ENCODE measurements at places on chromosomes 2 and 18.

DNA sequence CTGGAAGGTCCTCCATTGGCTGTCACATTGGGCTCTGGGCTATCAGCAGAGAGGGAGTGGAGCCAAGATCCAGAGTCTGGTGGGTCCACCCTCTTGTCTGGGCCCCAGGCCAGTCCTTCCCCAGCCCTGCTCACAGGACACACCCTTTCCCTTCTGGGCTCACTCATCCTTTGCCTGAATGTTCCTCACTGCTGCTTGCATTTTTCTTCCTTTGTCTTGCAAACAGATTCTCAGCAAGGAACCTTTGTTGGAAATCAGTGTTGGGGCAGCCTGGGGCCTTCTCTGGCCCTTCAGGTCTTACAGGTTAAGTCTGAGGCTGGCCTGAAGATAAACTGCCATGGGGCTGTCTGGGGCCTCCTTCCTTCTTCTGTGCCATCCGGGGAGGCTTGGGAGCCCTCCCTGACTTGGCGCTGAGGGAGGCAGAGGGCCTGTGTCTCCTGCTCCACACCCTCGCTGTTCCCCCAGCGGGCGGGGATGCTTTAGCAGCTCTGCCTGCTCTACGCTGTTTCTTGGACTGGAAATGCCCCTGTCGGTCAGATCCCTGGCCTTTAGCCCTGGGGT lies 11.5 kb upstream of the CELF4 start:
- DNase-seq, result no peak

- DNase-seq, result no peak
Observed at GRCh38 chr2:3386448-3386958, 7.0 kb downstream of the TRAPPC12 start.

DNA sequence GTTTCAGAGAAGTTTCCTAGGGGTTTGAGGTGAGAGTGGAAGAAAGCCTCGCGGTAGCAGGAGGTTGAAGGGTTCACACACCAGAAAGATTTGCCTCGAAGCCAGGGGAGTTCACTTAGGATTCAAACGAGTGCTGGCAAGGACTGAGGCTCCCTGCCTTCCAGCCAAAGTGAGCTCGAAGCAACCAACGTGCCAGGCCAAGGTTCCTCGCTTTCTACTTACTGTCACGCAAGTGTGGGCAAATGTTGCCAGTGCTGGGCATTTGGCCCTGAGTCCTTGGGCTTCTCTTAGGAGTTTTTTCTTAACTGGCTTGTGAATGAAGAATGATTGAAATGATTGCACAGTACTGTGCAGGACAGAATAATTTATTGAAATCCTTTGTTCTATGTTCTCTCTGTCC lies 53.6 kb downstream of the TMEM178A start:
- no peak for DNase-seq

- no peak for DNase-seq
Observed at GRCh38 chr2:108623616-108624015, 89.3 kb downstream of the LIMS1 start.

DNA sequence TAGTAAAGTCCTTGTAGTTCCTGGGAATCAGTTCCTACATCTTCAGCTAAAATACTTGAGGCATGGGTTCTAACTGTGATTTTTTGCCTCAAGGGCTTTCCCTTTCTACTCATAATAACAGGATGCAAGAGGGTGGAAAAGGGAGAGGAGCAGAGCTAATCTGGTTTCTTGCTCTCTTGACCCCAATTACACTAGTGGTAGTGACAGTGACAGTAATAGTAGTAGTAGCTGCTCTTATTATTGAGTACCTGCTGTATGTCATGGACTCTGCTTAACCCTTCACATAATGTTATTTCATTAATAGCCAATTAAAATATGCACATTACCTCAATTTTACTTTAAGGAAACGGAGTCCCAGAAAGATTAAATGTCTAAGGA lies 214.8 kb upstream of the HNRNPA3 start:
- no peak for DNase-seq

DNA sequence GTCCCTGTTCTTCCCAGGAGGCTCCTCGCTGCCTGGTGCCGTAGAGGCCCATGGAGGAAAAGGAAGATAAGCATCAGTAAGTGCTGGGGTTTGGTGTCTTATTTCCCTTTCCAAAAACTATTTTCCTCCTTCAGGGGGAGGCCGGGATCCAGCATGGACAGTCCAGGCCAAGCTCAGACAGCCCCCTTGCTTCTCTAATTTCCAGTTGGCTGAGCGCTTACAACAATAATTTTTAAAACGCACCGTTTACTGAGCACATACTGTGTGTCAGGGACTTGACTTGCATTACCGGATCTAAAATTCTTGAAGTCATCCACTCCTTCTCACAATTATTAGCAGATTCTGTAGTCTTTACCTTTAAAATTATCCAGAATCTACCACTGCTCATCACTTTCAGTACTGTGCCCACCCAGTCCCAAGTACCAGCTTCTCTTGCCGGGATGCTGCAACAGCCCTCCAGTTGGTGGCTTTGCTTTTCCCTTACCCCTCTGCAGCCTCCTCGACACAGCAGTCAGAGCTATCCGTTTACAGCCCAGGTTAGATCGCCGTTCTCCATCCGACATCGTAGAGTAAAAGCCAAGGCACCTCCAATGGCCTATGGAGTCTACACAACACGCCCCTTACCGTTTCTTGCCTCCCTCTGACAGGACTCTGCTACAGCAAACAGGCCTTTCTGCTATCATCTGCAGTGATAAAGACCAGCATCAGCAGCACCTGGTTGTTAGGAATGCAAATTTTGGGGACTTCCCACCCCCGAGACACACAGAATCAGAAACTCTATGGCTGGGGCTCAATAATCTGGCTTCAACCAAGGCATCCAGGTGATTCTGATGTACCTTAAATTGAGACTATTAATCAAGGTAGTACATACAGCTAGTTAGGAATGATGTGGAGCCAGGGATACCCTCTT lies 75.2 kb upstream of the TSPYL6 start:
- no peak for DNase-seq

GRCh38 chr2:228283491-228284171 lies 102.1 kb upstream of the SPHKAP start:
- DNase-seq, result no peak

All from activated CD8-positive, alpha-beta memory T cell treated with anti-CD3 and anti-CD28 coated beads for 4 hours (primary cell).